Heart right ventricle (tissue), 16 donors: ENCODE measurements at places on chromosomes 3 and 15. TPM values are rescaled to one million over a fixed set of nuclear protein-coding genes. Genes with fewer than 3 reads are reported as not detected.

XIRP1 gene
- polyA plus RNA-seq = 586 TPM

PPP1R14D gene
- not detected for polyA plus RNA-seq

SNAPC5 gene
- polyA plus RNA-seq = 48.8 TPM

GOLGA8H gene
- polyA plus RNA-seq = 1.1 TPM

SPINK8 gene
- polyA plus RNA-seq = not detected

DNA sequence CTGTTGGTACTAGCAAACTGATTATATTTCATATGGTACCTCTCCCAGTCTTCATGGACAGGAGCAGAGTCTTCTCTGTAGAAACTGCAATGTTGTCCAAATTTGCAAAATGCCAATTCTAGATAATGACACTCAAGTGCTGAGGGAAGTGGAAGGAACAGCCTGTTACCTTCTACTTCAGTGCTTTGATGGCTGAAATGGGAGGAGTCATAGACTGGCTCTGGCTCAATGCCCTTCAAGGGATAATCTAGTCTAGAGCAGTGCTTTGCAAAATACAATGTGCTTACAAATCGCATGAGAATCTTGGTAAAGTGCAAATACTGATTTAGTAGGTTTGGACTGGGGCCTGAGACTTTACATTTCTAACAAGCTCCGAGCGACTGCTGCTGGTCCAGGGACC is 51.7 kb upstream of the ACP3 start:
- no peak for DNase-seq
